ENCODE measurements at places on chromosomes 5 and 9.

GRCh38 chr9:111928359-111928720 is 31.7 kb downstream of the UGCG start:
- no peak for DNase-seq

GRCh38 chr9:82128011-82128696 is 139.6 kb downstream of the SPATA31D1 start:
- no peak for DNase-seq

DNA sequence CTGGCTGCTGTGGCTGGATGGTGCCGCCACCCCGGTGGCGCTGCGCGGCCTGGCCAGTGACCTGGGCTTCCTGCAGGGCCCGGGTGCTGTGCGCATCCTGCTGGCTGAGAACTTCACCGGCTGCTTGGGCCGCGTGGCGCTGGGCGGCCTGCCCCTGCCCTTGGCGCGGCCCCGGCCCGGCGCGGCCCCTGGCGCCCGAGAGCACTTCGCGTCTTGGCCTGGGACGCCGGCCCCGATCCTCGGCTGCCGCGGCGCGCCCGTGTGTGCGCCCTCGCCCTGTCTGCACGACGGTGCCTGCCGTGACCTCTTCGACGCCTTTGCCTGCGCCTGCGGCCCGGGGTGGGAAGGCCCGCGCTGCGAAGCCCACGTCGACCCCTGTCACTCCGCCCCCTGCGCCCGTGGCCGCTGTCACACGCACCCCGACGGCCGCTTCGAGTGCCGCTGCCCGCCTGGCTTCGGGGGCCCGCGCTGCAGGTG is 17.5 kb downstream of the CRB2 start:
- DNase-seq: no peak

- DNase-seq: no peak
Observed at GRCh38 chr5:122162100-122162638, 32.8 kb downstream of the ZNF474 start.

- no peak for DNase-seq
Observed at GRCh38 chr5:17157916-17158529, 59.4 kb upstream of the BASP1 start.

DNA sequence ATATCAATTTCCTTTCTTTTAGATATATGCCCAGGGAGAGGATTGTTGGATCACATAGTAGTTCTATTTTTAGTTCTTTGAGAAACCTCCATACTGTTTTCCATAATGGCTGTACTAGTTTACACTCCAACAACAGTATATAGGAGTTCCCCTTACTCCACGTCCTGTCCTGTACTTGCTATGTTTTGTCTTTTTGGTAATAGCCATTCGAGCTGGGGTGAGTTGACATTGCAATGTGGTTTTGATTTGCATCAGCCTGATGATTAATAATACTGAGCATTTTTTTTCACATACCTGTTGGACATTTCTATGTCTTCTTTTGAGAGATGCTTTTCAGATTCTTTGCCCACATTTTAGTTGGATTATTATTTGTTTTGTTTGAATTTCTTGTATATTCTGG is 445.9 kb downstream of the NTRK2 start:
- no peak for DNase-seq

GRCh38 chr5:151214614-151215545 is 9.0 kb downstream of the CCDC69 start:
- DNase-seq: no peak
